Stimulated activated CD4-positive, alpha-beta T cell treated with anti-CD3 and anti-CD28 coated beads, Interleukin-1b, Interleukin-23, amount 100 ng/mL, for 1 hour (primary cell): ENCODE measurements at places on chromosomes 12 and 14.

- DNase-seq, result no peak
These were observed 83.6 kb downstream of the KSR2 start for GRCh38 chr12:117885211-117885610.

- no peak for DNase-seq
These were observed 41.2 kb upstream of the PPM1H start for GRCh38 chr12:62976110-62976662.

- no peak for DNase-seq
These were observed 22.1 kb upstream of the SYCP3 start for GRCh38 chr12:101761350-101761749.

DNA sequence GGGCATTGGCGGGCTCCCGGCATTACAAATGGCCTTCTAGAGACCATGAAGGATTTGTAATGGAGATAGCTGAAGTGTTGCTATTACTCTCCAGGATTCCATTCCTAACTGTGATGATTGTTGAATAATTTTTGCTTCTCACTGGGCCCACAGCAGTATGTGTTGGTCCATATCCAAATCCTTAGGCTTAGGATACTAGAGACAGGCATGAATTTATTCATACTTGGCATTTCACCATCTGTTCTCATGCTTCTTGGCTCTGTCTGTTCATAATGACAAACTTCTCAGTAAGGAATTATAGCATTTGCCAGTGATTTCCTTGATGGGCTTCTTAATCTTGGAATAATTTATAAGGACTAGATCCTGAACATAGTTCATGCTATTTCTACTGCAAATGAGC lies 832.9 kb downstream of the C12orf50 start:
- no peak for DNase-seq

DNA sequence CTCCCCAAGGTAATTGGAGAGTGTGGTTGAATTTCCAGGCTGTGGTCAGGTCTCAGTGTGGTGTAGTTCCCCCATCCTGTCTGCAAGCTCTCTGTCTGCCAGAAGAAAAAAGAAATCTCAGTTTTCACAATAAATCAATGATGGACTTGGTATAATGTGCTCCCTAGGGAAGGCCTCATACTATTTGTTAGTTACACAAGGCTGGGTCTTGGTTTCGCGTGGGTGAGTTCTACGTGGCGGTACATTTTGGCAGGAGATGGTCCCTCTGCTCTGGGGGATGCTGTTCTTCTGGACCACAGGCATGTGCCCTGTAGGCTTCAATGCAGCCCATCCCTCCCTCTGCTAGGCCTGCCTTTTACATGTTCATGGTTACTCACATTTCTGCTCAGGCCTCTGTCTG lies 206.4 kb upstream of the PELI2 start:
- DNase-seq, result no peak

DNA sequence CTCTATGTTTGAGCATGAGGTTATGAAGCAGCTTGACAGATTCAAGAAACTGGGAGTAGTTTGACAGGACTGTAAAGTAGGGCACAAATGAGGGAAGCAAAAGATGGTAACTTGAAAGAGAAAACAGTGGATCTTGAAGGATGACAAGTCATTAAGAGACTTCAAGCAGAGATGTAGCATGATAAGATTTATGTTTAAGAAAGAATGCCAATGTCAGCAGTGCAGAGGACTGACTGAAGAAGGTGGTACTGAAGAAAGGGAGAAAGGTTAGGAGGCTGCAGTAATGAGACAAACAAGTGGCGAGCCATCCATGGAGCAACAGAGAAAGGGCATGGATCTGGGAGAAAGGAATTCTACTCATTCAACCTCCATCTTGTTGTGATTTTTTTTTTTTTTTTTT lies 120.2 kb upstream of the RAP1B start:
- no peak for DNase-seq
